ENCODE measurements at places on chromosomes 1 and 21.

DNA sequence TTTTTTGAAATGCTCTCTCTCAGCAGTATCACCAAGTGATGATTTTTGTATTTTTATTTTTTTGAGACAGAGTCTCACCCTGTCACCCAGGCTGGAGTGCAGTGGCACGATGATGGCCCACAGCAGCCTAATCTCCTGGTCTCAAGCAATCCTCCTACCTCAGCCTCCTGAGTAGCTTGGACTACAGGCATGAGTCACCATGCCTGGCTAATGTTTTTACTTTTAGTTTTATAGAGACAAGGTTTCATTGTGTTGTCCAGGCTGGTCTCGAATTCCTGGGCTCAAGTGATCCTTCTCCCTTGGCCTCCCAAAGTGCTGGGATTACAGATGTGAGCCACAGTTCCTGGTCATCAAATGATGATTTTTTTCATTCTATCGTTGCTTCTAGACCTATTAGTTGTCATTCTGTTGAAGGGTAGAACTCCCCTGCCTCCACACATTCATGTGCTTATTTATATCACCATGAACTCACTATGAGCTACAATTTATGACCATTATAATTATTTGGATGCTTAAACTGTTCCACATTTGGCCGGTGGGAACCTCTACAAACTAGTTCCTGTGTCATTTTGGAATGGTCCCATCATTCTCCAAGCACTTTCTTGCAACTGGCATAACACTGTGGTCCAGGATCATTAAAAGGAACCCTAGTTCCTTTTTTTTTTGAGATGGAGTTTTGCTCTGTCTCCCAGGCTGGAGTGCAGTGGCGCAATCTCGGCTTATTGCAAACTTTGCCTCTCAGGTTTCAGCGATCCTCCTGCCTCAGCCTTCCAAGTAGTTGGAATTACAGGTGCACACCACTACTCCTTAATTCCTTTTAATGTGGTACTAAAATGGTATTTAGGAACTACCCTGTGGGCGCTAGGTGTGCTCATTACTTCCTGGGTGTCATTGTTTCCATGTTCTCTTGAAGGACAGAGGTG lies 20.2 kb upstream of the TOR3A start:
- DNase-seq: no peak

- no peak for DNase-seq
Observed at GRCh38 chr1:107124694-107125093, 16.1 kb upstream of the NTNG1 start.

DNA sequence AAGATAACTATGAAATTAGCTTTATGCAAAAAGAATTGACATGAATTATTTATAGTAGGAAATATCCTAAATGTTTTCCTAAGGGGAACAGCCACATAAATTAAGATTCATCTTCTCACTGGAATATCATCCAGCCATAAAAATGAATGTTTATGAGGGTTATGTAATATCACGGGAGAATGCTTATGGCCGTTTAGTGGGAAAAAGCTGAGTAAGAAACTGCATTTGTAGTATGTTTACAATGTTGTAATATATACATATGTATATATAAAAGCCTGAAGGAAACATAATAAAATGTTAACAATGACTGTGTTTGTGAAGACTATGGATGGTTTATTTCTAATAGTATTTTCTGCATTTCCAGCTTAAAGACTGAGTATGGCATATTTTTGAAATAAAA lies 152.3 kb upstream of the DNAH14 start:
- no peak for DNase-seq

DNA sequence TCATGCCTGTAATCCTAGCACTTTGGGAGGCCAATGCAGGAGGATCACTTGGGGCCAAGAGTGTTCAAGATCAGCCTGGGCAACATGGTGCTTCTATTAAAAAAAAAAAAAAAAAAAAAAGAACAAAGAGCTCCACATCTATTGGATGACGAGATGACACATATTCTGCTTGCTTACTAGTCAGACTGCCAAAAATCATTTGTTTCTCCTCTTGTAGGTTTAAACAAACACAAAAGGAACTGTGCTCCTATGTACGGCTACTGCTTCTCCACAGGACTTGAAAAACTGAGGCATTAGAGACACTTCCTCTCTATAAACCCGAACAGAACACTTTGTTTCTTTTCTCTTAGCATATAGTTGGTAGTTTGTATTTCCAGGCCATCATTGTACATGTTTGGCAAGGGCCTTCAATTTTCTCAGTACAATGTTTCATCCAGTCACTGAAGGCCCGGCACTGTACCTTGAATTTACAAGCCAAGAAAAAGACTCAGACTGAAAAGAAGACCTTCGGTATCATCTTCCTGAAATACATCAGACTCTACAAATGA lies 6.0 kb downstream of the TRIT1 start:
- no peak for DNase-seq

- no peak for DNase-seq
Observed at GRCh38 chr1:115283249-115283648, 54.8 kb downstream of the NGF start.

DNA sequence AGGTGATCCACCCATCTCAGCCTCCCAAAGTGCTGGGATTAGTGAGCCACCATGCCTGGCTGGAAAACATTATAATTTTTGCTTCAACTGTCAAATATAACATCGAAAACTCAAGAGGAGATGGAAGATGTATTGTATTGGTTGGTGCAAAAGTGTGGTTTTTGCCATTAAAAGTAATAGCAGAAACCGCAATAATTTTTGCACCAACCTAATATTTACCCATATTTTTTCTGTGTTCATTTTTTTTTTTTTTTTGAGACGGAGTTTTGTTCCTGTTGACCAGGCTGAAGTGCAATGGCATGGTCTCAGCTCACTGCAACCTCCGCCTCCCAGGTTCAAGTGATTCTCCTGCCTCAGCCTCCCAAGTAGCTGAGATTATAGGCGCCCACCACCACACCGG lies 27.1 kb upstream of the SHE start:
- DNase-seq: no peak

All from DMS79 treated with DMSO at 0.1 percent for 48 hours (cell line).